Stimulated activated CD4-positive, alpha-beta T cell treated with anti-CD3 and anti-CD28 coated beads, TNF-alpha, amount 100 ng/mL, for 4 hours (primary cell): ENCODE measurements at places on chromosomes 12 and 14.

DNA sequence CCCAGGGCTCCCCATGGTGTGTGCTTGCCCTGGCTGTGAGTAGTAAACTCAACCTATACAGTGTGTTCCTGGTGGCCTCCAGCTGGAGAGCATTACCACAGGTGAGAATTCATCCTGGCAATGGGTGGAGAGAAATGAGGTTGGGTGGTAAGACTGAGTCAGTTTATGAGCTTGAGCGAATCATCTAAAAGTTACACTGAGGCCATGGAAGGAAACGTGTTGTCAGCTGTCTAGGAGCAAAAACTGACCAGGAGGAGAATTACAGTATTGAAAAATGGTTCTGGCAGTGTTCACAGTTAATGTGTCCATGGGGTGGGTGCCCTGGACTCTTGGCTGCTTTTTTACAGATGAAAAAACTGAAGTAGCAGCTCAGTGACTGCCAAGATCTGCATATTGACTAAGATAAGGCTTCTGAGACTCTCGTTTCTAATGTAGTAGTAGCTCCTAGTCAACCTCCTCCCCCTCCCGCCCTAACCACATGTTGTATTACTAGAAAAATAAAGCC, 202.0 kb upstream of the AMIGO2 start:
- DNase-seq: no peak

DNA sequence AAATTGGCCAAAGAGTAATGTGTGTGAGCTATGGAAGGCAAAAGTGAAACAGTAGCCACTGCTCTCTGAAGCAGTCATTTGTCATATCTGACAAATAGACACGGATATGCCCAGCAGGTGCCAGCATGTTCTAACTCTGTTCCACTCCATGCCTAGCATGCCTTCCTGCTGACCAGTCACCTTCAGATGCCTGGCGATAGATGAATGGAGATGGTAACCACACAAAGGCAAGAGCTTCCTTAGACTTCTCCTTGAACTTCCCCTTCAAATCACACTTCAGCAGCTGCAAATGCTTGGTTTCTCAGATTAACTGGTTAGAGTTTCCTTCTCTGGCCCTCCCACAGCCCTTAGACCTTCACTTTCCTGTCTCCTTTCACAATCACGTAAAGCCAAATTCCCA, 429.9 kb downstream of the DAD1 start:
- no peak for DNase-seq

- no peak for DNase-seq
Measured at GRCh38 chr12:72974954-72975555, 702.9 kb downstream of the TRHDE start.

DNA sequence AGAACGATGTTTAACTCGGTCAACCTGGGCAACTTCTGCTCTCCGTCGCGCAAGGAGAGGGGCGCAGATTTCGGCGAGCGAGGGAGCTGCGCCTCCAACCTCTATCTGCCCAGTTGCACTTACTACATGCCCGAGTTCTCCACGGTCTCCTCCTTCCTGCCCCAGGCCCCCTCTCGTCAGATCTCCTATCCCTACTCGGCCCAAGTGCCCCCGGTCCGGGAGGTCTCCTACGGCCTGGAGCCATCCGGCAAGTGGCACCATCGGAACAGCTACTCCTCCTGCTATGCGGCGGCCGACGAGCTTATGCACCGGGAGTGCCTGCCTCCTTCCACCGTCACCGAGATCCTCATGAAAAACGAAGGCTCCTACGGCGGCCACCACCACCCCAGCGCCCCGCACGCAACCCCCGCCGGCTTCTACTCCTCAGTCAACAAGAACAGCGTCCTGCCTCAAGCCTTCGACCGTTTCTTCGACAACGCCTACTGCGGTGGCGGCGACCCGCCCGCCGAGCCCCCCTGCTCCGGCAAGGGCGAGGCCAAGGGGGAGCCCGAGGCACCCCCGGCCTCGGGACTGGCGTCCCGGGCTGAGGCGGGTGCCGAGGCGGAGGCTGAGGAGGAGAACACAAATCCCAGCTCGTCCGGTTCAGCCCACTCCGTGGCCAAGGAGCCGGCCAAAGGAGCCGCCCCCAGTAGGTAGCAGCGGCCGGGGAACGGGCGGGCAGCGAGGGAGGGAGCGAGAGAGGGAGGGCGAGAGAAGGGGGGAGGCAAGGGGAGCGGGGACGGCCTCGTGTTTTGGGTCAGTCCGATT, 513 bp downstream of the HOXC11 start:
- DNase-seq: no peak

DNA sequence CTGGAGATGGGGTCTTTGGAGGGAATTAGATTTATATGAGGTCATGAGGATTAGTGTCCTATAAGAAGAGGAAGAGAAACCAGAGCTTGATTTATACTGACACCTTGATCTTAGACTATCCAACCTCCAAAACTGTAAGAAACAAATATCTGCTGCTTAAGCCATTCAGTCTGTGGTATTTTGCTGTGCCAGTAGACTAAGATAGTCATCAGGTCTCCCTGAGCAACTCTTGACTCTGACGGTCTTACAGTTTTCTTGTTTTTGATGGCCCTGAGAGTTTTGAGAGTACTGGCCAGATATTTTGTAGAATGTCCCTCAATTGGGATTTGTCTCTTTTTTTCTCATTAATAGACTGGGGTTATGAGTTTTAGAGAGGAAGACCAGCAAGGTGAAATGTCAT, 51.7 kb downstream of the TSHR start:
- DNase-seq: no peak
